Activated B cell treated with CpG ODN at 0.5 μM for 24 hours (primary cell): ENCODE measurements at places on chromosomes 12 and 14. TPM values are rescaled to one million over a fixed set of nuclear protein-coding genes. Genes with fewer than 3 reads are reported as not detected.

PLEKHA5 gene
- 0.11 and 0.32 TPM in 2 replicates for total RNA-seq

TAS2R50 gene
- 1.0 and 1.2 TPM in 2 replicates for total RNA-seq

REM2 gene
- 0.71 and 1.4 TPM in 2 replicates for total RNA-seq

TPPP2 gene
- total RNA-seq: not detected in 2 replicates

STAB2 gene
- not detected in 2 replicates for total RNA-seq

RASSF3 gene
- total RNA-seq: 90.9 and 95.7 TPM in 2 replicates

KERA gene
- not detected in 2 replicates for total RNA-seq

DNA sequence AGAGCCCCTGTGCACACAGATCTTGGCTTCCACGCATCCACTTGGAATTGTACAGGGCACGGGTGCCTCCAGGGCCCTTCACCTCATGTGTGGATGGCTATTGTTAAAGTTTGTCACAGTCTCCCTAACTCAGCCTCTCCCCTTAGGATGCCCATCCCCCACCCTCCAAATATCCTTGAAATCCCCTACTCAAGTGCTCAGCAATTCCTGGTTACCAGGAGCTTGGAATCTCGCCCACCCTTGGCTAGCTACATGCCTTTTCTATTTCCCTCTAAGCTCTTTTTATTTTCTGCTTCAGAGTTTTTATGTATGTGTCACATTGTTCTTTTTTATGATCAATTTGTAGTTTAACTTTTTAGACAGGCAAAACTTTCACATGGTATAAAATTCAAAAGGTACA is 13.0 kb upstream of the NR1H4 start:
- DNase-seq: no peak

DNA sequence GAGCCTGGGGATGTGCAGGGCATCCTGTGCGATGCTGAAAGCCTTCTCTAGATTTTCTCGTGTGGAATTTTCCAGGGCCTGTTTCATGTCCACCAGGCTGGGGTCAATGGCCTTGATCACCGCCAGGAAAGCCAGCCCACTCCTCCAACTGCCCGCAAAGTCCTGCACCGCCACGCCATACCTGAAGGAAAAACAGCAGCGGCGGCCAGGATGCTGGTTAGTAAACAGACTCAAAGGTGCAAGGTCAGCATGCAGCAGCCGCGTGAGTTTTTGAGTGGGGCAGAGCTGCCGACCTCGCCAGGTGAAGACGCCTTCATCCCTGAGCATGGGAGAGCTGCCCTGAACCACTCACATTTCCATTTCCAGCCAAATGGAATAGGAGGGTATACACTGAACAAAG is 53.4 kb upstream of the DICER1 start:
- DNase-seq: no peak

GRCh38 chr12:96658075-96658474 is 168.7 kb downstream of the CFAP54 start:
- DNase-seq: no peak

- no peak for DNase-seq
These were observed 129.4 kb upstream of the DNM1L start for GRCh38 chr12:32549675-32550079.

- no peak for DNase-seq
These were observed 11.7 kb downstream of the HSP90AA1 start for GRCh38 chr14:102075155-102075554.

DNA sequence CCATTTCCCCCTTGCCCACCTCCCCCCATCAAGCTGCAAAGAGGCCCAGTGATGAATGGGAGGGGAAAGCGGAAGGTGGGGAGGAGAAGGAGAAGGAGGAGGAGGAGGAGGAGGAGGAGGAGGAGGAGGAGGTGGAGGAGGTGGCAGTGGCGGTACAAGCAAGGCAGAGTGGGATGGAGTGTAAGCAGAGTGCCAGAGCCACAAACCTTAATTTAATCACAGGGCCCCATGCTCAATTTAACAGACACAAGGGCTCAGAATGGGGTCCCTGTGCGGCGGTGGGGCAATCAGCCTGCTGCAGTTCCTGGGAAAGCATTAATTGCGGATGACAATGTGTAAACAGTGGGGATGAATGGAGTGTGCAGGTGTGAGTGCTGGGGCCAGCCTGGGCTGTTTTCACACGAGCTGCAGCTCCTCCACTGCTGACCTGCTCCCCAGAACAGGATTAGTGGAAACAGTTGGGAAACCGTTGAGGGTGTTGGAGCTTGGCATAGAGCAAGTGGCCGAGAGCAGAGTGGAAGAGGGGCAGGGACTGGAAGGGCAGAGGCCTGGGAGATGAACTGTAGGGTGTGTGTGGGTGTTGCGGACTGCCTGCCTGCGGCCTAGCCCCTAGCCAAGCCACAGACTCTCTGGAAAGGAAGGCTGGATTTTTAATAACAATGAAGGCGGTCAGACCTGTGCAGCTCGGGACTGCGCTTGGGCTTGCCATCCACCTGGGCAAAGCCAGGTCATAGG is 36.4 kb upstream of the SMOC1 start:
- DNase-seq: no peak

- DNase-seq: no peak
These were observed 496.3 kb downstream of the NRXN3 start for GRCh38 chr14:78666336-78667056.

DNA sequence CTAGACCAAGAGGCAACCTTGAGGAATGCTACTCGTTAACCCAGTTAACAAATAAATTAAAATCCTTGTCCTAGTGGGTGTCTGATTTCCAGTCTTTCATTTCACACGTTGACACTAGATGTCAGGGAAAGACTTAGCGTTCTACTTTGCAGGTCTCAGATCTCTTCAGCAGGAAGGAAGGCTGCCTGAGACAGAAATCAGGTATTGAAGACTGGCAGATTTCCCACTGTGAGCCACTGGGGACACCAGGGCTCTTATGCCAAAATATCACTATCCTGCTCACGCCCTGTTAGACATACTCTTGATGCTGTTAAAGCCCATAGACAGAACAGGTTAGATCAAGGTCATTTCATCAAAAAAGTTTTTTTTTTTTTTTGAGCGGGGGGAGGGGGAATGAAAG is 33.0 kb downstream of the EMP1 start:
- DNase-seq: no peak

- no peak for DNase-seq
These were observed 176.1 kb downstream of the IPO8 start for GRCh38 chr12:30519535-30519934.

- no peak for DNase-seq
These were observed 219.7 kb upstream of the TMPO start for GRCh38 chr12:98295681-98296080.

DNA sequence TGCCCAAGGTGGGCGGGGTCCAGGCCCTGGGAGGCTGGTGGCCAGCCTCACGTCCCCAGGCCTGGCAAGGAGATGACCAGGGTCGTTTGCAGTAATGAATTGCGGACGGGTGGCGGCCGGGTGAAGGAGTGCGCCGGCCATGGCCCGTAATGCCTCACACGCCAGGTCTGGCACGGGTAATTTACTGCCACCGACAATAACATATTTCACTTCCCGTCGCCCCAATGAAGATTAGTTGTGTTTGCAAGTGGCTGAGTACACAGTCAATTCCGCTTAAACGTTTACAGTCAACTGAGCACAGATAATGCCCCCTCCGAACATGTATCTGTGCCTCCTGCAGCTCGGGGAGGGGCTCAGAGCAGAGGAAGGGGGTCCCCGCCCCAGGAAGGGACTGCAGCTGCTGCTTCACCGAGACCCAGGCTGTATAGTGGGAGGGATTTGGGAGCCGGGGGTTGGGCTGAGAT is 48.3 kb downstream of the MVK start:
- DNase-seq: no peak

GRCh38 chr12:24840046-24840800 is 108.7 kb downstream of the BCAT1 start:
- no peak for DNase-seq

GRCh38 chr12:1878214-1878613 is 40.2 kb downstream of the CACNA2D4 start:
- no peak for DNase-seq

- DNase-seq: no peak
These were observed 231.7 kb downstream of the KCNC2 start for GRCh38 chr12:74977832-74978481.

- DNase-seq: no peak
These were observed 830 bp upstream of the MIS18BP1 start for GRCh38 chr14:45253754-45254310.

DNA sequence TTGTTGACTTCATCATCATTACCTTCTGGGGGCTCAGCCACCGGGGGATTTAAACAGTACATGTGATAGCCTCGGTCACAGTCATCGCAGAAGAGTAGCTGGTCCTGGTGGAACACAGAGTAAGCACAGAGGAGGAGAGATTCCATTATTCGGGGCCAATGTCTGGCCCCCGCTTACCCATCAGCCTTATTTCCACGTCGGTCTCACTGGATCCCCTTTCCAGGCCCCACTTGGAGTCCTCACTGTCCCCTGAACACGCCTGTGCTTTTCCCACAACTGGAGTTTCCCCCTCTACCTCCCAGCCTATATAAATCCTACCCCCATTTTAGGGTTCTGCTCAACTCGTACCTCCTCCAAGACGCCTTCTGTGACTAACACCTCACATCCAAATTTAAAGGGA is 274.0 kb downstream of the DPF3 start:
- no peak for DNase-seq

DNA sequence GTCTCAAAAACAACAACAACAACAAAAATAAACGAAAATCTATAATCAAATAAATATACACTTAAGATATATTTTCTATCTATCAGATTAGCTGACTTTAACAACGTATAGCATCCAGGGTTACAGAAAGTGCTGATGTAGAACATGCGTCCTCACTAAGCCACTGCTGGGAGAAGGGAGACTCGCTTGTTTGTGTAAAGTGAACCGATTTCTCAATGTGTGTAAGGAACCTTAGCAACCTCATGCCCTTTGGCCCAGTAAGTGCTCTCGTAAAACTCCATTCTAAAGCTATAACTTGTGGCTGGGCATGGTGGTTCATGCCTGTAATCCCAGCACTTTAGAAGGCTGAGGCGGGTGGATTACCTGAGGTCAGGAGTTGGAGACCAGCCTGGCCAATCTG is 23.8 kb downstream of the NFKBIA start:
- no peak for DNase-seq

- DNase-seq: no peak
These were observed 54.5 kb downstream of the TRPV4 start for GRCh38 chr12:109778684-109779083.

- DNase-seq: no peak
These were observed 21.5 kb upstream of the PTPRQ start for GRCh38 chr12:80422550-80422949.

GRCh38 chr12:5083955-5084849 is 40.5 kb downstream of the KCNA5 start:
- DNase-seq: no peak

GRCh38 chr14:85187521-85187920 is 342.4 kb upstream of the FLRT2 start:
- DNase-seq: no peak

DNA sequence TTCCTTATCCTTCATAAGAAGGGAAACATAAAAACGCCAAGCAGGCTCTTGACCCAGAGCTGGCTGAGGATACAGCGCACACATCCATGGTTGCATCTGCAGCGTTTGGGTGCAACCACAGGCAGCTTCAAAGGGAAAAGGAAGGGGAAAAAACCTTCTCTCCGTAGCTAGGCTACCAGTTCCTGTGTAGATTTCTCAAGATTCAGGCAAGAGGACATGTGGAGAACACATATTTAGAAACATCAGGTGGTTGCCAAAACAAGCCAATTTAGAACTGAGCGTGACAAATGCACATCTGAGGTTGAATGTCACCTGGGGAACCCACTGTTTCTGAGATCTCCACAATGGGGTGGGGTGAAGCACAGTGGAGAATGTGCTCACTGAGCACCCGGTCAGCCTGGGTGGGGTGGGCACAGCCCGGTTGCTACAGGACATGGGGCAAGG is 78.3 kb upstream of the BDKRB2 start:
- no peak for DNase-seq

DNA sequence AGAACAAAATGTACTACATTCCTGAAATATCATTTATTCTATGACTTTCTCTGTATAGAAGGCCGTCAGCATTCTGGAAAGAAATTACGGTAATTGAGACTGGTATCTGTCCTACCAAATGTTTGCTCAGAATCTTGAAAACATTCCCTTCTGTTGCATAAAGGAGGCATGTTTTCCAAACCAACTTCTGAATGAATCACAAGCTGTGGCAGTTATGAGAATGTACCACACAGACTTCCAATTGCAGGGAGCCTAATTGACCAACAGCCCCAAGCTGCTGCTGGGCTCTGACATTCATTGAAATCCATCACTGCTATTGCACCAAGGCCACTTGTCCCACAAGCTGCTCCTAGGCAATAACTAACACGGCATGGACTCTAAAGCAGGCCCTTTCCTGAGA is 185.3 kb upstream of the CCDC196 start:
- DNase-seq: no peak

- DNase-seq: no peak
These were observed 411.4 kb upstream of the SOX5 start for GRCh38 chr12:24360907-24361306.
